ENCODE measurements at places on chromosomes 4 and X. TPM values are rescaled to one million over a fixed set of nuclear protein-coding genes. Genes with fewer than 3 reads are reported as not detected.

DNA sequence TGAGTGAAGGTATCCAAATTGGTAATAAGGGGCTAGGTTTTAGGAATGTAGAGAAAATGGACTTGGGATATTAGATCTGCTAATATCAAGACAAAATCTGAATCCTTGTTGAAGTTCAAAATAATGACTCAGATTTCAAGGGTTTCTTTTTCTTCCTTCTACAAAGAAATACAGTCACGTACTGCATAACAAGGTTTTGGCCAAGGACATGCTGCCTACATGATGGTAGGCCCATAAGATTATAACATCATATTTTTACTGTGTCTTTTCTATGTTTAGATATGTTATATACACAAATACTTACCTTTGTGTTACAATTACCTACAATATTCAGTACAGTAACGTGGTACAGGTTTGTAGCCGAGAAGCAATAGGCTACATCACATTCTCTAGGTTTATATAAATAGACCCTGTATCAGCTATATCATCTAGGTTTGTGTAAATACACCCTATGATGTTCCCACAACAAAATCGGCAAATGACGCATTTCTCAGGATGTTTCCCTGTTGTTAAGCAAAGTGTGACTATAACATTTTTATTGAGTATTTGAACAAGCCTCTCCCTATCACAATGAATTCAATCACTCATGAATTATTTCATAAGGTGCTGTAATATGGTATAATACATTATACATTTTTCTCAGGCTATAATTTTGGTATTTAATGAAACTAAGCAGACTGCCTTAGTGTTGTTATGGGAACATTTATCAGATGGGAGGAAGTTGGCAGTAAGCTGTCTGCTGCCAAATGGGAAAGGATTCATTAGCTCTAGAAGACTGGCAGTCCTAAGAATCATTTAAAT, 186.3 kb downstream of the PPP3CA start:
- H3K27me3 ChIP-seq, result no peaks in the 10 kb centered on the region
- DNase-seq, result no peak
- H3K36me3 ChIP-seq, result no peaks in the 10 kb centered on the region
- no peak overlapping the region for H3K4me3 ChIP-seq

DNA sequence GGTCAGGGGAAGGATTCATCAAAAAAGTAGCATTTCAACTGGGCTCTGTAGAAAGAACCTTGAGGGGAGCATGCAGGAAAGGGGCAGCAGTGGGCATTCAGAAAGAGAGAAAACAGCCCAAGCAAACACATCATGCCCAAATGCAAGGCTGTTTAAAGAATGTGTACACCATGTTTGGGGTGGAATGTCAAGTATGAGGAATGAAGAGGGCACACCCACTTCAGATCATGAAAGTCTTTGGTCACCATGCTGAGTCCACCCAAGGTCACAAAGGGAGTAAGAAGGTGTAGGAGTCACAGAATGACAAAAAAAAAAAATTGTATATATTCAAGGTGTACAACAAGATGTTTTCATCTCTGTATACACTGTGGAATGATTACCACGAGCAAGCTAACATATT, 9.4 kb downstream of the S100G start:
- H3K4me1 ChIP-seq, result no peaks in the 10 kb centered on the region
- H3K27ac ChIP-seq, result no peak overlapping the region
- H3K36me3 ChIP-seq, result no peaks in the 10 kb centered on the region
- H3K4me3 ChIP-seq, result peak overlapping the region; percentile 21

GRCh38 chr4:160175064-160175643, 1072.3 kb downstream of the RAPGEF2 start:
- H3K36me3 ChIP-seq, result no peaks in the 10 kb centered on the region
- no peak for DNase-seq
- no peak overlapping the region for H3K4me3 ChIP-seq
- no peaks in the 10 kb centered on the region for H3K4me1 ChIP-seq

DNA sequence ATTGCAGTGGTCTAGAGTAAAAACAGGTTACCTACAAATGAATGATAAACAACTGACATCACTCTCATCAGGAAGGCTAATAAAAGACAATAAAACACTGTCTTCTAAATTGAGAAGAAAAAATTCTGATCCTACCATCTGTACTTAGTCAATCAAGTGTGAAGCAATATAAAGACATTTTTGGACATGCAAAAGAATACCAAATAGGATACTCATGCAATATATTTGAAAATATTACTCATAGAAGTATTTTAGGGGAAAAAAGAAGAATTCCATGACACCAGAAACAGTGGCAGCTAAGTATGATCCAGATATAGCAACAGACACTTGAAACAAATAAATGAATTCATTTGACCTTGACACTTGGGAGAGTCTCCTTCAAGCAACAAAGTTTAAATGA, 63.8 kb upstream of the FAM120C start:
- H3K4me1 ChIP-seq, result no peaks in the 10 kb centered on the region
- no peak overlapping the region for H3K4me3 ChIP-seq
- no peak for DNase-seq

DNA sequence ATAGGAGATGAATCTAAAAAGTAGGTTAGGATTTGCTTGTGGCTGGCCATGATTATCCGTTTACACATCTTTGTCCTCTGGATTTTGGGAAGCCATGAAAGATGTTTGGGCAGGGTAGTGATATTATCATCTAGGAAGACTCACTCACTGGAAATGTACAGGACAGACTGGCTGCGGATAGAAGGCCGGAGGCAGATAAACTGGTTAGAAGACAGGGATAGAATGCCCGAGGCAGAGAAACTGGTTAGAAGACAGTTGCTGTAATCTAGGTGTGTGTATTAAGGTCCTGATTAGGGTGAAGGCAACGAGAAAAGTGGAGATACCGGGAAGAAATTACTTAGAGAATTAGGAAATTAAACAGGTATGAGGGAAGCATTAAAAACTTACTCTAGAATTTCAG, 68.8 kb downstream of the SPRY1 start:
- no peaks in the 10 kb centered on the region for H3K27me3 ChIP-seq
- no peak for DNase-seq
- no peak overlapping the region for H3K4me3 ChIP-seq
- no peaks in the 10 kb centered on the region for H3K36me3 ChIP-seq
- peaks cover 59% of the 10 kb centered on the region for H3K4me1 ChIP-seq

DNA sequence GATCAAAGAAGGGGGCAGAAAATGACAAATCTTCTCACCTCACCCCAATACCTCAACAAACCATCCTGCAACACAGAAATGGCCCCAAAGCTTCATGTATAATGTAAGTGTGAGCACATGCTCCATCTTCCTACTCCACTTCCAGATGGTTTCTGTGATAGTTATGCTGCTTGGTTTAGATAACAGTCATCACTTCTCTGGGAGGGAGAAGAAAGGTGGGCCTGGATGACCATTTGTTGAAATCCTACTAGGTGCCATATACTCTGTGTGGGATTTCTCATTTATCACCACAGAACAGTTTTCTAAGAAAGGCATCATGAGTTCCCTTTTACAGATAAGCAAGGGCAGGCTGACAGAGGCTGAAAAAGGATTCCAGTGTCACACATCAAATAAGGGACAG, 31.3 kb upstream of the NXF3 start:
- no peak overlapping the region for H3K4me3 ChIP-seq
- no peaks in the 10 kb centered on the region for H3K36me3 ChIP-seq
- no peak for DNase-seq
- H3K27ac ChIP-seq, result no peak overlapping the region
- peaks cover 8% of the 10 kb centered on the region for H3K27me3 ChIP-seq

- no peak for DNase-seq
- H3K27me3 ChIP-seq, result no peaks in the 10 kb centered on the region
- H3K27ac ChIP-seq, result peak overlapping the region; percentile 27
- no peaks in the 10 kb centered on the region for H3K36me3 ChIP-seq
- peaks cover 5% of the 10 kb centered on the region for H3K4me1 ChIP-seq
Observed at GRCh38 chr4:18938343-18939099, 917.0 kb upstream of the LCORL start.

- no peak for DNase-seq
- no peak overlapping the region for H3K4me3 ChIP-seq
- peak overlapping the region; percentile 78 for H3K27ac ChIP-seq
- peaks cover 33% of the 10 kb centered on the region for H3K4me1 ChIP-seq
Observed at GRCh38 chrX:47215291-47215900, 3.1 kb upstream of the CDK16 start.

- H3K36me3 ChIP-seq, result no peaks in the 10 kb centered on the region
- H3K27me3 ChIP-seq, result no peaks in the 10 kb centered on the region
- no peak overlapping the region for H3K27ac ChIP-seq
- no peak for DNase-seq
- no peak overlapping the region for H3K4me3 ChIP-seq
Observed at GRCh38 chr4:188864741-188865140, 725.5 kb downstream of the TRIML1 start.

DNA sequence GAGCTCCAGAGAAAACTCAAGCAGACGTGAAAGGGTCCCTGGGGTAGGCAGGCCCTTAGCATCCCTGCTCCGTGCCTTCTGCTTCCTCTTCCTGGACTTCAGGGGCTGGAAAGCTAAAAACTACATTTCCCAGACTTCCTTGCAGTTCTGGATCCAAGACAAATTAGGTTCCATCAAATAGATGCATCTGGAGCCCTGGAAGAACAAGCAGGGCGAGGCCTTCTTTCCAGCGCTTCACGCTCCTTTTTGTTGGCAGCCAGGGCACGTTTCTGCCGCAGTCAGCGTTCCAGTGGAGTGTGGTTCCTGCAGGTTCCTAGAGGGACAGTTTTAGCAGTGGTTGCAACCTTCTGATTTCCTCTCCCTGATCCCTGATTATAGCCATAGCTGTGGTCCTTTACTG, 53.6 kb upstream of the MSX1 start:
- H3K4me1 ChIP-seq, result no peaks in the 10 kb centered on the region
- peaks cover 16% of the 10 kb centered on the region for H3K36me3 ChIP-seq
- DNase-seq, result no peak

DNA sequence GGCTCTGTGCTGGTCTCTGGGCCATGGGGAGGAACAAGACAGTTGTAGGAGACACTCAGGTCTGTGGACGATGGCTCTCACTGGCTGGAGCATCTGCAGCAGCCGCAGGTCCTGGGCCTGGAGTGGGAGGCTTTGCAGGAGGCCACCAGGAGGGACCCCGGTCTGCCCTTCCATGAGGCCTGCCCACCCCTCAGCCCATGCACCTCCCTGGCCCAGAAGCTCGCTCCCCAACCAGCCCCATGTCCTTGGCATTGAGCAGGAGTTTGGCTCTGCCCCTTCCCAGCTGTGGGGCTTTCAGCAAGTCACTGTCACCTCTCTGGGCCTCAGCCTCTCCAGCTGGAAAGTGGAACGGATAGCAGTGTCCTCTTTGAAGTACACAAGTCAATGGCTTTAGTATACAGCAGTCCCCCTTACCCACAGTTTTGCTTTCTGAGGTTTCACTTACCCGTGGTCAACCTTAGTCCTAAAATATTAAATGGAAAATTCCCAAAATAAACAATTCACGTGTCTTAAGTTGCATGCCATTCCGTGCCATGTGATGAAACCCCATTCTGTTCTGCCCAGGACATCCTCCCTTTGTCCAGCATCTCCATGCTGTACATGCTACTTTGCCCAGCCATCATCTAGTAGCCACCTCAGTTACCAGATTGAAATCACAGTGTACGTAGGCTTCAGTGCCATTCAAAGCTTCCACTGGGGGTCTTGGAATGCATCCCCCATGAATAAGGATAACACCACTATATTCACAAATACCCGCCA, 104.0 kb downstream of the CPZ start:
- no peak overlapping the region for H3K27ac ChIP-seq
- no peak overlapping the region for H3K4me3 ChIP-seq
- no peaks in the 10 kb centered on the region for H3K36me3 ChIP-seq
- no peaks in the 10 kb centered on the region for H3K27me3 ChIP-seq
- DNase-seq, result no peak

DNA sequence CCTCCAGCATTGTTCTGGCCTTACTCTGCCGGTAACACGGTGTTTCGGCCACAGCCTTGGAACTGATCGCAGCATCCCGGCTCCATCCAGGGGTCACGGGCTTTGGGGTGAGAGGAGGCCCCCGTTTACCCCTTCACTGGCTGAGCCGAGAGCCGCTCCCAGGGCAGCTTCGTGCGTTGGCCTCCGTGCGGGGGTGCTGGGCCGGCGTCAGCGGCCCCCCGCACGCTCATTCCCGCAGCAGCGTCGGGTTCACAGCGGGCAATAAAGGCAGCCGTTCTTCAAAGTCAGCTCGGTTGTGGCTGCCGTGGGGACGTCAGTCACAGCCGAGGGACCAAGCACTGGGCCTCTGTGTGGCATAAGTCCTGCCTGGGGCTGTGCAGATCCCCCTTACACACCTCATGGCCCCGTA, 25.3 kb upstream of the PLCXD1 start:
- no peak overlapping the region for H3K4me3 ChIP-seq
- no peak overlapping the region for H3K27ac ChIP-seq
- no peaks in the 10 kb centered on the region for H3K27me3 ChIP-seq
- DNase-seq, result no peak
- H3K4me1 ChIP-seq, result peaks cover 27% of the 10 kb centered on the region
- H3K36me3 ChIP-seq, result no peaks in the 10 kb centered on the region

DNA sequence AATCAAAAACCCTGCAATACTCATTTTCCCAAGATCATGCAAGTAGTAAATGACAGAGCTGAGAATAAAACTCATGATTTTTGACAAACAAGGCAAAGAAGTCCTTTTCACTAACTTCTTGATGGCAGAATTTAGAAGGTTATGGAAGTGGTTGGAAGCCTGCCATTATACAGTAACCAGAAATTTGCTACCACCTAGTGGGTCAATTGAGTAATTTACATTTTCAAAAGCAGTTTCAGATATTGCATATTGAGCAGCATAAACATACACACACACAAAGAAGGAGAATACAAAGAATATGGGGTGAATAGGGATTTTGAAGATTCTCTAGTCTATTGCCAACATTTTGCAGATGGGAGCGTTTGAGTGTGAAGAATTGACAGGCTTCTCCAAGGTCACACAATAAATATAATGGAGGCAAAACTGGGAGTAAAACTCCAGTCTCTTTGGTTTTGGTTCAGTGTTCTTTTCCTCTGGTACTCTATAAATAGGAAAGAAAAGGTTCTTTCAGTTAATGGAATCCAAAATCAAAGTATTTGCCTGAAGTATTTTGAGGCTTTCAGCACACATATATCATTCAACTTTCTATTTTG, 70.2 kb downstream of the GC start:
- peak; percentile 1 for DNase-seq
- H3K4me1 ChIP-seq, result no peaks in the 10 kb centered on the region
- no peak overlapping the region for H3K27ac ChIP-seq
- peaks cover 21% of the 10 kb centered on the region for H3K27me3 ChIP-seq
- H3K36me3 ChIP-seq, result no peaks in the 10 kb centered on the region
- no peak overlapping the region for H3K4me3 ChIP-seq

- no peak for DNase-seq
- no peaks in the 10 kb centered on the region for H3K27me3 ChIP-seq
- no peaks in the 10 kb centered on the region for H3K36me3 ChIP-seq
- H3K4me1 ChIP-seq, result no peaks in the 10 kb centered on the region
Observed at GRCh38 chr4:53494851-53495250, 96.4 kb downstream of the LNX1 start.

GRCh38 chr4:8683462-8683861, 90.9 kb downstream of the CPZ start:
- H3K27ac ChIP-seq, result no peak overlapping the region
- H3K4me1 ChIP-seq, result no peaks in the 10 kb centered on the region
- no peaks in the 10 kb centered on the region for H3K36me3 ChIP-seq

- H3K27ac ChIP-seq, result no peak overlapping the region
- no peak overlapping the region for H3K4me3 ChIP-seq
- H3K36me3 ChIP-seq, result no peaks in the 10 kb centered on the region
- H3K27me3 ChIP-seq, result no peaks in the 10 kb centered on the region
Observed at GRCh38 chr4:179307297-179308136, 1865.3 kb upstream of the AGA start.

The GPR119 gene
- not detected for polyA plus RNA-seq

The NUDT10 gene
- not detected for polyA plus RNA-seq

The RBMX2 gene
- 20.5 TPM for polyA plus RNA-seq

The COL4A6 gene
- polyA plus RNA-seq, result not detected

The GPC4 gene
- 0.25 TPM for polyA plus RNA-seq

The ZNF595 gene
- 25.2 TPM for polyA plus RNA-seq

The SYP gene
- 0.74 TPM for polyA plus RNA-seq

The POU3F4 gene
- polyA plus RNA-seq, result not detected

The DUX4 gene
- not detected for polyA plus RNA-seq
